Bone marrow (tissue), 2 donors: ENCODE measurements at places on chromosomes 13 and 19.
A peak's percentile ranks its signal among the peaks of the same experiment; 100 is the strongest.

- DNase-seq, result no peak
Measured at GRCh38 chr19:39212375-39212742, 8.3 kb upstream of the SYCN start.

- DNase-seq, result peak; percentile 70
Measured at GRCh38 chr19:13839130-13839937, 37.6 kb upstream of the NANOS3 start.

DNA sequence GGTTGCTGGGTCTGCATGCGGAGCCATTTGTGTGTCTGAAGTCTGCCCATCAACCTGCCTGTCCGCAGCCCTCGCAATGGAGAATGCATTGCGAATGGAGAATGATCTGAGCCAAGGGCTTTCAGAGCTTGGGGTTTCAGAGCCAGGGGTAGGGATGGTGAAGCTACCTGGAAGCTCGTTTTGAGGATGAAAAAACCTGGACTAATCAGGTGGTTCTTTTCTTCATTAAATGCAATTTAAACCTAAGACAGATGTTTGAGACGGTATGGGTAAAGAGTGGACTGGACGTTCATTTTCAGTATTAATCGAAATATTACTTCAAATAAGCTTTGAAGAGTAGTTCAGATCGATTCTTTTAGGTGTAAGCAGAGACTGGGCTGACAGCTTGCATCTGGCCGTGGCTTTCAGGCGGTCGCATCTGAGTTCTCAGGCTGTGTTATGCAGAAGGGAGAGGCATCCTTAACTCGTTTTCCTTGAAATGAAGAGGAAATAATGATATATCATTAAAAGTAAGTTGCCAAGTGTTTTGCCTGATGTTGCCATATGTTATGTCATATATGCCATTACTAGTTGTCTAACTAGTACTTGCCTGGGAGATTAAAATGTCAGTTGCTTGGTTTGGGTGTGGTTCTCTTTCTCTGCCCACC, 801 bp downstream of the MCF2L start:
- DNase-seq, result no peak

DNA sequence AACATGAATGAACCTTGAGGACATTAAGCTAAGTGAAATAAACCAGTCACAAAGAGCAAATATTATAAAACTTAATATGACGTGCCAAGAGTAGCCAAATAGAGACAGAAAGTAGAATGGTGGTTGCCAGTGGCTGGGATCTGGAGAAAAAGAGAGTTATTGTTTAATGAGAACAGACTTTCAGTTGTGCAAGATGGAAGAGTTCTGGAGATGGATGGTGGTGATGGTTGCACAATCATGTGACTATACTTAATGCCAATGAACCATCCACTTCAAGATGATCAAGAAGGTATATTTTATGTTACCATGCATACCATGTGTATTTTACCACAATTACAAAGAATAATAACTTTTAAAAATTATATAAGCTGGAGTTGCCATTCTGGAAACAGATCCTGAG, 65.7 kb upstream of the MTIF3 start:
- no peak for DNase-seq

DNA sequence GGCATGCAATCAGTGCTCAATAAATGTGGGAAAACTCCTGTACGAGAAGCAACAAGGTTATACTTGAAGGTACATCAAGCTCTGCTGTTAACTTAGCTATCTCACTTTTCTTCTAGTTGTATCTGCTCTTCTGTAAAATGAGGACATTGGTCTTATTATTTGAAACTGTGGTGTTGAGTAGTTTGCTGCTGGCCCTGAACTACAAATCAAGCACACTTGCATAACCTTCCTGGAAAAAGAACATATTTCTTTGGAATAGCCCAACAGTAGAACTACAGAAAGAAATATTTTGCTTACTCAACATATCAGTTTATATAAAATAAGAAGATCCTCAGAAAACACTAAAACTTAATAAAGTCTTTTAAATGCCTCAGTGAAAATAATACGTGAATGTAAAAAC, 203.0 kb downstream of the KCTD12 start:
- no peak for DNase-seq

- no peak for DNase-seq
Measured at GRCh38 chr13:104980586-104980985, 1554.9 kb downstream of the EFNB2 start.

GRCh38 chr13:34044041-34044440, 226.1 kb downstream of the RFC3 start:
- no peak for DNase-seq

DNA sequence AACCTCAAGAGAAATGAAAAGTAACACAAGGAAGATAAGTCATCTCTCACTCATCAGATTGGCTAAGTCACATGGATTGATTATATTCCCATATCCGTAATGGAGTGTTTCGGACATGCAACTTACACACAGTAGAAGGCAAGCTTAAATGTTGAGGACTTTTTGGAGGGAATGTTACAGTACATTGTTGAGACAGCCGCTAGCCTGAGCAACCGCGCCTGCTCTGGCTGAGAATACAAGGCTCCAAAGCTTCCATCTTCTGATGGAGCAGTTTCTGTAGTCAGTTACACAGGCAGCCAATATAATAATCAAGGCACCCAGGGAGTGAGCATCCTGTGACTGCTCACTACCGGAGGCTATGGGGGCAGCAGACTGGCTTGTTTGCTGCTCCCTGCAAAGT, 1.0 kb upstream of the CRYL1 start:
- no peak for DNase-seq

DNA sequence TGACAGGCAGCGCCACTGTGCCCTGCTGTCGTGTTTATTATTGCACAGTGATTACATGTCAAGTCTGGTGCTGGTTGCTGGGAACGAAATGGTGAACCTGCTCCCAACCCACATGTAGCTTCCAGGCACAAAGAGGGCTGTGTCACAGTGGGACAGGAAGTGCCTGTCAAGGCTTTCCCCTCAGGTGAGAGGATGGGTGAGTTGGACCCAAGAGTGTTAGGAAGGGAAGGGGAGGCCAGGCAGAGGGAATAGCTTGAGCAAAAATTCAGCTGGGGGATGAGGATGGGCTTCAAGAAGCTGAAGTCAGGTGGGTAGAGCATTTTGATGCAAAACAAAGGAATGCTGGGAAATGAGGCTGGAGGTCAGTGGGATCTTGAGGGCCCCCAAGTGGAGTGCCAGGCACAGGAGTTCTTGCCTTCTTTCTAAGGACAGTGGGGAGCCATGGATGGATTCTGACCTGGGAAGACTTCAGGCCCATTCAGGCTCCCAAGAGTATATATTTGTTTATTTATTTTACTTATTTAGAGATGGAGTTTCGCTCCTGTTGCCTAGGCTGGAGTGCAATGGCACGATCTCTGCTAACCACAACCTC, 8.5 kb upstream of the QTRT1 start:
- DNase-seq, result no peak

DNA sequence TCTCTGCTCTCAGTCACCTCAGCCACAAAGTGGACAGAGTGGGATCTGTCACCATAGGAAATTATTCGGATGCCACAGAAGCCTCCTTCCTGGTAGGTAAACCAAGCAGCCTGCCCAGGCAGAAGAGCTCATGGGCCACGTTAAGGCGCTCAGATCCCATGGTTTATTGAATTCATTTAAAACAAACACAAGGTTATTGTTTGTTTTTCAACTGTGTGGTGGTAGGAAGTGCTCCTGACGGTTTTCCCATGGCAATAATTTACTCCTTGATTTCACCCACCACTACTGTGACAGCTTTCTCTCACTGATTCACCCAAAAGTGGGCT, 14.4 kb downstream of the BCAM start:
- DNase-seq, result no peak

- no peak for DNase-seq
Measured at GRCh38 chr13:20824762-20825476, 51.2 kb upstream of the EEF1AKMT1 start.

- DNase-seq, result no peak
Measured at GRCh38 chr19:52987221-52987620, 24.5 kb upstream of the ZNF816 start.

GRCh38 chr19:2381148-2381820, 21.2 kb downstream of the TMPRSS9 start:
- no peak for DNase-seq

- no peak for DNase-seq
Measured at GRCh38 chr13:110915874-110916206, 971 bp upstream of the ANKRD10 start.

- DNase-seq, result no peak
Measured at GRCh38 chr13:28475916-28476725, 18.8 kb downstream of the FLT1 start.

GRCh38 chr19:43784981-43785808, 4.4 kb upstream of the KCNN4 start:
- peak; percentile 18 for DNase-seq

- DNase-seq, result no peak
Measured at GRCh38 chr19:42548552-42548951, 20.3 kb upstream of the CEACAM1 start.

DNA sequence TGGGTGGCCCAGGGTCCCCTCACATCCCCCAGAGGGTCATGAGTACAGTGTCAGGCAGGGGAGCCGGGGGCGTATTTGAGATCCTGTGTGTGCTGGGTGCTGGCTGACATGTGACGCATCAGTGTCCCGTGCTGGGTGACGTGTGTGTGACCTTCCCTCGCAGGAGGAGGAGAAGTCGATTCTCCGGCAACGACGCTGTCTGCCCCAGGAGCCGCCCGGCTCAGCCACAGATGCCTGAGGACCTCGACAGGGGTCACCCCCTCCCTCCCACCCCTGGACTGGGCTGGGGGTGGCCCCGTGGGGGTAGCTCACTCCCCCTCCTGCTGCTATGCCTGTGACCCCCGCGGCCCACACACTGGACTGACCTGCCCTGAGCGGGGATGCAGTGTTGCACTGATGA, 25.8 kb downstream of the PNPLA6 start:
- DNase-seq, result no peak

GRCh38 chr19:7348587-7349230, at the start of gene ARHGEF18:
ARHGEF18 (plus strand) TSS chr19:7348937; CDS start chr19:7362891, 13,954 bp downstream.
- DNase-seq, result peak; percentile 79

GRCh38 chr13:43356567-43356966, 333.2 kb downstream of the DNAJC15 start:
- no peak for DNase-seq

DNA sequence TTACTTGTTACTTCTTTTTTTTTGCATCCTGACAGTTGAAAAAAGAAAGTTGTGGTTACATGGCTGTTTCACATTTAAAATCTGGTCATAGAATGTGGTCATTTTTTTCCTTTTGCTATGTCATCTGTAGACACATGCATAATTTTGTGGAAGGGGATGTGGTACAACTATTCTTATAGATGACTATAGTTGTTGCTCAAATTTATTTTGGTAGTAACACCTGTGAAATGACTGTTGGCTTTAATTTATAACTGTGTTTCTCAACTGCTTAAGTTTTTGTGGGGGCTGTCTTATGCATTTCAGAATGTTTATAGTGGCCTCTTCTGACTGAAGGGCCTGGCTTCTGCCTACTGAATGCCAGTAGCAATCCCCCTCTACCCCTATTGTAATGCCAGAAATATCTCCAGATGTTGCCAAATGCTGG, 130.5 kb downstream of the PAN3 start:
- DNase-seq, result peak; percentile 95

DNA sequence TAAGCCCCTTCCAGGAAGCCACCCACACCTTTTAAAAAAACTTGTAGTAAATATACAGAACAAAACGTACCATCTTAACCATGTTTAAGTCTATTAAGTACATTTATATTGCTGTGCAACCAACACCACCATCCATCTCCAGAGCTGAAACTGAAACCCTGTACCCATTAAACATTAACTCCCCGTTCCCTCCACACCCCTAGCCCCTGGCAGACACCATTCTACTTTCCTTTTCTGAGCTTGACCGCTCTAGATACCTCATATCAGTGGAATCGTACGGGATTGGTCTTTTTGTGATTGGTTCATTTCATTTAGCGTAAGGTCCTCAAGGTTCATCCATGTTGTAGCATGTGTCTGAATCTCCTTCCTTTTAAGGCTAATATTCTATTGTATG, 13.0 kb upstream of the SPATA13 start:
- DNase-seq, result no peak

DNA sequence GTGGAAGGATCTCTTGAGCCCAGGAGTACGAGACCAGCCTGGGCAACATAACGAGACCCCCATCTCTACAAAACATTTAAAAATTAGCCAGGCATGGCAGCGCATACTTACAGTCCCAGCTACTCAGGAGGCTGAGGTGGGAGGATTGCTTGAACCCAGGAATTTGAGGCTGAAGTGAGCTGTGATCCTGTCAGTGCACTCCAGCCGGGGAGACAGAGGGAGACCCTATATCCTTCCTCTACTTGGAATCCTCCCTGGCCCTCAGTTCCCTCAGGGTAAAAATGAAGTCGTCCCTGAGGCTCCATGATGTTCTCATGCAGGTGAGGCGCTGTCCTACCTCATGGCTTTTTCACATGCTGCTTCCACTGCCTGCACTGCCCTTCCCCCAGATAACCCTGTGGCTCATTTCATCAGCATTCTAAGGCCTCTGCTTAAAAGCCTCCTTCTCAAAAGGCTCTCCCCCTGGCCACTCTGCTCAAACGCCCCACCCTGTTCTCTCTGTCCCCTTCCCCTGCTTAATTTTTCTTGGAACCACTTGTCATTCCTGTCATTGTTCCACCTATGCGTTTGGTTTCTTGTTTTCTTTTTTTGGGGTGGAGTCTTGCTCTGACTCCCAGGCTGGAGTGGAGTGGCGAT, 19.2 kb downstream of the DNM2 start:
- DNase-seq, result no peak

DNA sequence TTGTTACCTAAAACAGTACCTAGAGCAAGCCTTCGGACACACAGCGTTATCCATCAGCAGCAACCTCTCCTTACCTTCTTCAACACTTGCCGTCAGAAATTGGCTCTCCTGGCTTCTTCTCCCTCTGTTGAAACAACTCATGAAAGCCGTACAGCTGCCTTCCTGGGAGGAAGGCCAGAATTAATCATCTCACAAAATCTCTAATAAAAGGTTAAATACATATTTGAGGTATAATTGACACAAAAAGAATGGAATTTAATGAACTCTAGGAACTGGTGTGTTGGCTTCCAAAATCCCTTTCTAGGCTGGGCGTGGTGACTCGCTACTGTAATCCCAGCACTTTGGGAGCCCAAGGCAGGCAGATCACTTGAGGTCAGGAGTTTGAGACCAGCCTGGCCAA, 37.3 kb upstream of the GTF2F2 start:
- no peak for DNase-seq

GRCh38 chr19:14821937-14822336, 13.0 kb downstream of the OR7A5 start:
- peak; percentile 63 for DNase-seq

GRCh38 chr13:31987535-31988170, 43.9 kb upstream of the FRY start:
- peak; percentile 69 for DNase-seq

- DNase-seq, result no peak
Measured at GRCh38 chr13:90623318-90624011, 724.0 kb upstream of the MIR17HG start.
